ENCODE measurements at places on chromosomes 6 and 20. TPM values are rescaled to one million over a fixed set of nuclear protein-coding genes. Genes with fewer than 3 reads are reported as not detected.

DNA sequence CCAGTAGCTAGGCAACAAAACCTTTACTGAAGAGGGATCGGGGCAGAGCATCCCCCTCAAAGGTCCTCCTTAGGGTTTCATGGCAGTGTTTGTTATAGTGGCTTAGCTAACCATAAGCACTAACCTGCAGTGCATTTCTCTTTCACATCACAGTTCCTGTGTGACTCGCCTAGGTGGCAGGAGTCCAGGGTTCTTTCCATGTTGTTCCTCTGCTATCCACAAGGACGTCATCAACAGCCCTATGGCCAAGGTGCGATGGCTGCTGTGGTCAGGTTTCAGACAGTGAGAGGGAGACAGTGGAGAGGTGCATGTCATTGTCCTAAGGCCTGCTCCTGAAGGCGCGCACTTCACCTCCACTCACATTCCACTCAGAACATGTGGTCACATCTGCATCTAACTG, 38.8 kb upstream of the FOXA2 start:
- DNase-seq = no peak

The MCHR2 gene
- not detected for total RNA-seq

The PPT2 gene
- total RNA-seq = 14.2 TPM

The CST4 gene
- total RNA-seq = not detected

DNA sequence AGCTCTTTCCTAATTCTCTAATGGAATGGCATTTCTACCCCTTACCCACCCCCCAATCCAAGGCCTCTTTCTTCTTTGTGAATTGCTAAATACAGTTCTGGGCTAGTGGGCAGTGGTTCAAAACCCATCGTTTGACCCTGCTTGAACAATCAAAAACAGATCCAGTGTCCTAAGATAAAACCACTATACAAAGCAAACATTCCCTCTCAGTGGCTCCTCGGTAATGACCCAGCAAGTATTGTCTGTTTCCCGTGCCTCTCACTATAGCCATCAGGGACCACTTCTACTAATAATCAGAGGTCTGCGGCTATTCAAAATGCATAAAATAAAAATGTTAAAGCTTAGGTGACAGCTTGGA, 143.5 kb upstream of the AKAP12 start:
- DNase-seq = no peak

GRCh38 chr20:32925481-32926196, 66.9 kb downstream of the EFCAB8 start:
- DNase-seq = no peak

The BTBD9 gene
- 16.3 TPM for total RNA-seq

GRCh38 chr6:33441457-33441856, 12.9 kb upstream of the ZBTB9 start:
- DNase-seq = no peak

GRCh38 chr6:53041356-53041755, 23.8 kb upstream of the FBXO9 start:
- no peak for DNase-seq

The PM20D2 gene
- total RNA-seq = 14.0 TPM

The B3GALT4 gene
- 9.5 TPM for total RNA-seq
